ENCODE measurements at places on chromosomes 6 and 20.

DNA sequence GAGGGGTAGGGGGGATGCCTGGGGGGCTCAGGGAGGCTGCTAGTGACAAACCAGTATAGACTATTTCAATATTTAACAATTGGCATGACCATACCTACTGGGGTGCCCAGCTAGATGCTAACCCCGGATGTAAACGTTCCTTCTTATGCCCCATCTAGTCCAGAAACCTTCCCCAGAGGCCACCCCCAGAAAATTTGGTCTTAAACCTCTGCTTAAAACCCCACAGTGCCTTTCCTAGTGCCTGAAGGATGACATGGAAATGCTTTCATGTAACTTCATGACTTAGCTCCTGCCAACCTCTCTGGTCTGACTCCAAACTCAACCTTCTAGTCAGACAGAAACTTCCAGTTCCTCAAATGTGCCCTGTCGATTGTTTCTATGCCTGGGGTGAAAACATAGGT, 52.0 kb downstream of the JPH2 start:
- DNase-seq: no peak

DNA sequence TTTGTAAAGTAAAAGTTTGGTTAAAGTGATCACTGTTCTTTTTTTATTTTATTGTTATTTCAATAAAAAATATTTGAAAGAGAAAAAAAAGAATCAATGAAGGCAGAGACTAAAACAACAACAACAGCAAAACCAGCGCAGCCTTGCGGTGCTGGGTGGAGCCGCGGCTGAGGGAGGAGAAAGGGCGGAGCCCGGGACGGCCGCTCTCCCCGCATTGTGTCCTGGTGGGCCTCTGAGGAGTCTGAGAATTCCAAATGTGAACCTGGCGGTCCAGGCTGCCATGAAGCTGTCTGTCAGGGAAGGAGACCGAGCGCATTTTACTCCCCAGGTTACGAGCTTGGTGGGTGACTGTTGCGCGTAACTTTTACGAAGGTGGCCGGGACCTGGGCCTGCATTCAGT, 43.2 kb downstream of the TMEM242 start:
- DNase-seq: no peak

GRCh38 chr6:5481750-5482149, 220.4 kb downstream of the FARS2 start:
- no peak for DNase-seq

- no peak for DNase-seq
These were observed 17.9 kb upstream of the MOCS1 start for GRCh38 chr6:39952167-39952566.

- no peak for DNase-seq
These were observed 170.0 kb upstream of the LAMA2 start for GRCh38 chr6:128712898-128713297.

DNA sequence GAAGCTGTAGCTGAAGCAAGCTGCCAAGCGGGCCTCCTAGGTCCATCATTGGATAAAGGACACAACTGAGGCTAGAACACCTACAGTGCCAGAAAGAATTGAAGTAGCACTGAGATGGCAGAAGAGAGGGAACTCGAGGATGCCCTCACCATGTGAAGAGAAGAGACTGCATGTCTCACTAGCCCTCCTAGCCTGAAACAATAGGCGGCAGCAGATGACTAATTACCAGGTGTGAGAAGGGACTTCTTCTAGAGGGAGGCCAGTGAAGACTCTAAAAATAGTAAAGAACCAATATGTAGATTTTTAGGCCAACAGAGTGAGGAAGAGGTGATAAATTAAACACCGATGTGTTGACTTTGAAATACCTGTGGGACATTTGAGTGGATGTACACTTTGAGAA, 50.3 kb downstream of the LGSN start:
- no peak for DNase-seq

DNA sequence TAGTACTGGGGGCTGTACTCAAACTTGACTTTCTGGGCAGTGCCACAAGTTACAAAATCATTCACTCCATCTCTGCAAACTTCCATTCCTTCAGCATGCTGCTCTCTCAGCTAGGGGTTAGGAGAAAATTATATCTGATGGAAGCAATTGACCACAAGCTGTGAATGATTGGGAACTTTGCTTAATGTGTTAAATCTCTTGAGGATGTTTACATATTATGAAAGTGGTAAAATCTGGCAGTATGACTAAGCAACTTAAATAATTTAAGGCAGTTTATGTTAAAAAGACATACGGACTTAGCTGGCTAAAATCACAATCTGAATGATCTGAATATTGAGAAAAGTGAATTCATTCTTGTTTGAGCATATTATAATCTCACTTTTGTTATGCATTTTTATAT, 415.0 kb downstream of the PHF3 start:
- no peak for DNase-seq

GRCh38 chr6:43821101-43821886, 51.3 kb downstream of the VEGFA start:
- no peak for DNase-seq

DNA sequence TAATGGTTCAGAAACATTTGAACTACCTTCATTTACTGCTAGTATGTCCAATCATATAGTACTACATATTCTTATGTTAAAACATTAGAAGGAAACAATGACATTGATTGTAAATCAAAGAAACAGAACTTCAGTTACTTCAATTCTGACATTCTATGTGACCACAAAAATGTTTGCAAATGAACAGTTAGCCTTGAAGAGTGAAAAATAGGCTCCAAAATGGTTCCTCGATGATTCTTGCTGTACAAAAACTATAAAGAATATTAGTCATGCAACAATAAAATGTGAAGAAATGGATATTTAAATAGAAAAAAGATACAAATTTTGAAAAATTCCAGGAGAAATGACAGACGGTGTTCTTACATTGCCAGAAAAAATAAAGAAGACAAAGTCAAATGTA, 686.9 kb downstream of the BCKDHB start:
- DNase-seq: no peak
